Karpas-422 (cell line): ENCODE measurements at places on chromosomes 16 and 17.

GRCh38 chr16:88059701-88060386 is 108.6 kb downstream of the BANP start:
- no peak for DNase-seq

- DNase-seq = no peak
Measured at GRCh38 chr17:32487473-32488176, 832 bp downstream of the CDK5R1 start.

GRCh38 chr16:84850714-84851113 is 30.9 kb downstream of the CRISPLD2 start:
- no peak for DNase-seq

DNA sequence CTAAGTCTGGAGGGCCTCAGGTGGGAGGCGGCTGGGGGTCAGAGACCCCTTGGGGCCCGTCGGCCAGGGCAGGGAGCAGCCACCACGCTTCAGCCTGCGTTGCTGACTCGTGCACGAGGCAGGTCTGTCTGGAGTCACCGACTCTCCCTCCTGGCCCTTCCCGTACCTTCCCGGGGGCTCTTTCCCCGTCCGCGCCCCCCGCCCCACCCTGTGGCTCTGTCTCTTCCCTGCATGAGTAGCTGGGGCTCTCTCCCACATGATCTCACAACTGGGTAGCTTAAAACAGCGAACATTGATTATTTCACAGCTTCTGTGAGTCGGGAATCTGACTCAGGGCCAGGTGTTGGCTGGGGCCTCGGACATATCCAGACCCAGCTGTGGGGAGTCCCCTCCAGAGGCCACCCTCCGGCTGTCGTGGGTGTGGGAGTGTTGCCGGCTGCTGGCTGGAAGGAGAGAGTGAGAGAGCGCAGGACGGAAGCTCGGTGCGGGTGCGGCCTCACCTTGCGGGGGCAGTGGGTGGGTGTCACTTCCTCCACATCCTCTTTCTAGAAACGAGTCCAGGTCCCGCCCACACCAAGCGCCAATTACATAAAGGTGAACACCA is 17.3 kb downstream of the BAHCC1 start:
- DNase-seq = peak; percentile 56

DNA sequence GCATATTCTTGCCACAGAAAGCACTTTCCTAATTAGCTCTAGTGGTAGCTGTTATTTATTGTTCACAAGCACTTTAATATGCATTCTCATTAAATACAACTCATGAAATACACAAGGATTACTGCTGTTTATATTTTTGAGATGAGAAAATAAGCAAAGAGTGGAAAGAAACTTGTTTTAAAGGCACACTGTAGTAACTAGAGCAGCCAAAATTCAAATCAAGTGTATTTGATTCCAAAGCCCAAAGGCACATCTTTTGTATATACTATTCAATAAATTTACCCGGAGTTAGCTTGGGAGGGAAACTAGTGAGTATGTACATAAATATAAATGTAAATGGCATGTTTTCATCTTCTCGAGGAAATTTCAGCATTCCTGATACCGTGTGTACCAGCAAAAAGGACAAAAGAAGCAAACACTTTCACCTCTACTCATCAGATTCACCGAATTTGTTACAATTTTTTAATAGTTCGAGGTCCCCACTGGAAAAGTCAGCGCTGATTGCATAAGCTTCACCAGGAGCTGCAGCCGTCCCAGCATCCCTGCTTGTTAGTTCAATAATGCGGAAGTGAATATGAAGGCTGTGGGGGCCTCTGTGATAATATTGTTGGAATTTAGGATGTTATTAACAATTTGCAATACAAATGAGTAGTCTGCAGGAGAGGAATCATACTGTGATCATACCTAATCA is 371.6 kb upstream of the MON1B start:
- DNase-seq = no peak

DNA sequence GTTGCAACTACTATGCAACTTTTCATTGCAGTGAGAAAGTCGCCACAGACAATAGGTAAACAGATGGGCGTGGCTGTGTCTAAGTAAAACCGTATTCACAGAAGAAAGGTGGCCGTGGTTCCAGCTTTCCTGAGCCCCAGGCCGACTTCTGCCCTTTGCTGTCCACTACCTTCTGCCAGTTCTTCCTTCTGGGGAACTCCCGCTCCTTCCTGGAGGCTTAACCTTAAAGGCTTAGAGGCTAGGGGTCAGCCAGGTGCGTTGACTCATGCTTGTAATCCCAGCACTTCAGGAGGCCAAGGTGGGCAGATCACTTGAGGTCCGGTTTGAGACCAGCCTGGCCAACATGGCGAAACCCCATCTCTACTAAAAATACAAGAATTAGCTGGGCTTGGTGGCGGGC is 2.1 kb upstream of the SEPTIN12 start:
- DNase-seq = no peak

- peak; percentile 74 for DNase-seq
Measured at GRCh38 chr17:29292071-29292991, 1.6 kb downstream of the NUFIP2 start.

DNA sequence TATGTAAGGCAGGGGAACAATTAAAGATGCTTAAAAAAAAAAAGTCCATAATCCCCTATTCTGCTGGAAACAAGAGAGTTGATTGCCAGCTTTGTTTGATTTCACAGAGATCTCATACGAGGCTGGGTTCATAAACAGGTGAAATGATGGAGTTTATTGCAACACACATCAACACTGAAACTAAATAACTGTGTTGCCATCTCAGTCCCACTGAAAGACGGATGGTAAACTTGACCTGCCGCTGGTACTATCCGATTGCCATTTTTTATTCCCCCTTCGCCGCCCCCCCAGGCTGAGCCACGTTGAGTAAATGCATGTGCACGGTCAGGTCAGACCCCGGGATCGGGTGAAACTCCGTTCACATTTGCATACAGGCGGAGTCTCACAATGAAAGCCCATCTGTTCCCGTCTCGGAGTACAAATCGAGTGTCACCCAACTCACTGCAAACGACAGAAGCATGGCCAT is 119.2 kb downstream of the SKAP1 start:
- no peak for DNase-seq

GRCh38 chr16:84132527-84133285 is 12.3 kb downstream of the HSDL1 start:
- DNase-seq = peak; percentile 68

- no peak for DNase-seq
Measured at GRCh38 chr17:69711541-69711940, 297.0 kb downstream of the MAP2K6 start.

DNA sequence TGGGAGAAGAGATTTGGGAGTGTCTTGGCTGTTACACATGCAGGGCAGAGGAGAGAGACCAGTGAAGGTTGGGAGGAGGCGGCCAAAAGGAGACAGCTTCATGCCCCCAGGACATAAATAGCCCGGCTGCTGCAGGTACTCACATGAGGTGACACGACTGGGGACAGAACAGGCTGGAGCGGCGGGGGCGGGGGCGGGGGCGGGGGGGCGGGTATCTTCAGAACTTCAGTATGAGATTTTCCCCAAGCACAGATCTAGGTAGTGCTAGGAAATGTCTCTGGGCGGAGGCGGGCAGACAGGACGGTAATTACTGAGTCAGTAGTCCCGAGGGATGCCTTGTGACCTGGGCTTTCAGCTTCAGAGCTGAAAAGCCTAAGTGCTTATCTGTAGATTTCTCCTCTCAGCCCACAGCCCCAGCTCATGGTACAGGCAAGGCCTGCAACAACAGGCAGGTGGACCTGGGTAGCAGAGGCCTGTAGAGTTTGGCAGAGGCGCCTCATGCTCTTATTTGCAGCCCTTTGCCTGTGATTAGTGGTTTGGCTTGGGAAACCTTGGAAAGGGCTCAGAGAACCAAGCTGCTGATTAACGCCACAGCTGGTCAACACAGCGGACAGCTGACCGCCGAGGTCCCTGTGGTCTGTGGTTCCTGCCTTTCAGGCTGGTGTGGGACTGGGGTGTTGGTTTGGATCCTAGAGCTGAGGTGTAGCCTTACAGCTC is 24.5 kb downstream of the UNK start:
- DNase-seq = peak; percentile 63

- DNase-seq = no peak
Measured at GRCh38 chr17:76554131-76554530, 14.3 kb downstream of the PRCD start.

GRCh38 chr16:7887316-7887715 is 554.7 kb downstream of the RBFOX1 start:
- DNase-seq = no peak

DNA sequence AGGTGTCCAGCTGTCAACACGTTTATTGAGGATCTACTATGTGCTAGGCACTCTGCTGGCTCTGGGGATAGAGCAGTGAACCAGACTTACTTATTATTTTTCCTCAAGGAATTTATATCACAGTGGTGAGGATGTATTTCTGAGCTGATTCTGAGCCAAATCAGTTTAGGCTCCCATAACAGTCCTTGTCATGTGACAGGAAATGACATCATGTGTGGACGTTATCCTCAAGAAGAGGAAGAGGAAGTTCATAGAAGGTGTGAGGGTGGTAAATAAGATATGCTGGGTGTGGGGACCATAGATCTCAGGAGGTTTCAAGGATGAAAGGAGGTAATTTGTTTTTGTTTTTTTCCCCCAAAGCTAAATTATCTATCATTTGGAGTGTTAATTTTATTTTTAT is 873.5 kb upstream of the EEF2KMT start:
- peak; percentile 50 for DNase-seq

DNA sequence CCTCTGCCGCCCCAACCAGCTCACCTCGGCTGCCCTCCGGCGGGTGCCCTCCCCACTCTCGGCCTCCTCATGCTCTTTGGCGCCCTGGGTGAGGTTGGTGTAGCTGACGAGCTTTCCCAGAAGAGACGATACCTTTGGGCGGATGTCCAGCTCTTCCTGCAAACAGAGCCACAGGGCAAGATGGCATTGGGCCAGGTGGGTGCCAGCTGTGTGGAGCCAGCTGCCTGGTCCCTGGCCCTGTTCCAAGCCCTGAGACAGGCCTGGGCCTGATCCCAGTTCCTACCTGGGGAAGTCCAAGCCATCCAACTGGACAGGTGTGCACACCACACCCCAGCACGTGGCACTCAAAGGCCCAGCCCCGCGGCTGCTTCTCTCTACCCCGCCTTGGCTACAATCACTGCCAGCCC is 6.9 kb downstream of the SLC12A4 start:
- no peak for DNase-seq

DNA sequence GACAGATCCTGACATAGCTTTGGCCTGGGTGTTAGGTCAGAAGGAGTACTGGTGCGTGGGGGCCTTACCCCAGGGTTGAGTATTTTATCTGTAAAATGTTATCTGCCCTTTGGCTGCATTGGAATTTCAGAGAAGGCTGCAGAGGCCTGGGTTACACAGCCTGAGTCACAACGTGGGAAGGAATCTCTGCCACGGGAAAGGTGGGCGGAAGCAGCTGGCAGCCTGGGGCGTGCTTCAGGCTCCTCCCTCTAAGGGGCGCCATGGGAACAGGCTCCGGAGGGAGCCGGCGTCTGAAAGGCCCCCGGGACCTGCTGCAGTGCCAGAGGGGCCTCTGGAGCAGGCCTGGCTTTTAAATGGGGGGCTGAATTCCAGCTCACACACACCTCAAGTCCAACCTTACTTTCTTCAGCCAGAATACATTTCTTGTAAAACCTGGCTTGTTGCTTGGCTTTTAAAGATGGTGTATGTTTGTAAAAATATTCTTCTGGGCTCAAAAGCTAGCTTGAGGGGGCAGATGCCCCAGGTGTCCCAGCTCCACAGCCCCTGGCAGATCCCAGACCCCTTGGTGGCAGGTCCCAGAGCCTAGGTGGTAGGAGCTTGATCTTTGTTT is 142.2 kb downstream of the RAB11FIP4 start:
- peak; percentile 65 for DNase-seq
